ENCODE measurements at places on chromosomes 5 and 9.

- ATAC-seq = no peak
Measured at GRCh38 chr5:131266370-131267060, 2.7 kb downstream of the CDC42SE2 start.

GRCh38 chr5:140553657-140554056, 3.6 kb downstream of the SRA1 start:
- ATAC-seq = no peak

- peak; percentile 83 for ATAC-seq
Measured at GRCh38 chr9:129166623-129167557, 11.2 kb downstream of the IER5L start.

DNA sequence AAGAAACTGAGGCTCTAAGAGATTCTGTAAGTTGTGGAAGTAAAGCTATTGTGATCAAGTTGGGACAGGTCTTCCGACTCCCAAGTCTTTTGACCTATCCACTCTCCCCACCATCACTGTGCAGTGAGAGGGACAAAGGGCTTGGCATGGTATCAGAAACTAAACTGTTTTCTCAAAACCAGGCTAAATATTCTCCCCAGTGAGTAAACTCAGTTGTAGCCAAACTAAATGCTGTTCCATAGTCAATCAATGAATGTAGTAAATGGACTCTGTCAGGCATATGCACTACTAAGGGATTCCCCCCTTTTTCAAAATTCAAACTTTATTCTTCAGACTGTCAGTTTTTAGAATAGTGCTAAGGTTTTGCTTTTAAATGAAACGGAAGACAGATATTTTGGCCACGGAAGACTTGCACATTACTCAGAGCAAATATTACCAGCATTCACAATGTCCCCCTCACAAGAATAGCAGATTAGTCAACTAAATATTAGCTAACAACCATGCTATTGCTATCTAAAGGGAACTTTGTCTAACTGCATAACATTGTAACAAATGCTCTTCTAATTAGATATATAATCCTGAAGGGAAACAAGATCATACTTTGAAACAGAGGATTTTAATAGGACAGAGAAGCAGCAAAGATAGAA, 7.1 kb downstream of the PRKAA1 start:
- no peak for ATAC-seq

DNA sequence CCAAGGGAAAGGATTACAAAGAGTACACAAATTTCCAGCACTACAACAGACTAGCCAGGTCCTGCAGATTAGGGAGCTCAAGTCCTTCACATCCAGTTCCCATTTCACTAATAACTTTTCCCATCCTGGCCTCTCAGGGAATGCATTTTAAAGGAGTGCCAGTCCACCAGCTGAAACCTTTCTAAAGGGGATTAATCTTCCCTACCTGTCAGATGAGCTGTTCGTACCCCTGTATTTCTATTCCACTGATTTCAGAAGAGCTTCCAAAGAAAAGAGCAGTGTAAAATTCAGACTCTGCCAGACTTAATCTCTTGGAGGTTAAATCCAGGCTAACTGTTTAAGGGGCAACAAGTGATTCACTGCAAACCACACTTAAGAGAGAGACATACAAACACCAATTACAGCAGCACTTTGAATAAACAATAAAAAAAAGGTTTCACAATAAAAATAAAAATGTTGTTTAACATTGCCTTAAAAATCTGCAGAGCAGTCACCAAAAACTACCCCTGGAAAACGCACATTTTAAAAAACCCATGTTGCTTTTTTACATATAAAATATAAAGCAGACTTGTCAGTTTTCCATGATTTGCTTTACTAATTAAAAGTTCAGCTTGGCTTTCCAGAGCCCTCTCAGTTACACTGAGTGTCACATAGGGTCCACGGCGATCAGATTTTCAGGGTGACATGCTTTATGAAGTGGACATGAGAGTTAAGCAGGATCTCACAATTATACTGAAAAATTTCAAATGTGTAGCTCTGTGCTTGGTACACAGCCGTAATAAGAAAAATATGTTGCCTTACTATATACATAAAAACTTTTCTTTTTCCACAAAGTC, 3.2 kb downstream of the ROR2 start:
- ATAC-seq = no peak

- no peak for ATAC-seq
Measured at GRCh38 chr5:89308606-89309040, 425.6 kb upstream of the MEF2C start.

GRCh38 chr9:135589596-135590485, 28.3 kb downstream of the PAEP start:
- ATAC-seq = no peak

DNA sequence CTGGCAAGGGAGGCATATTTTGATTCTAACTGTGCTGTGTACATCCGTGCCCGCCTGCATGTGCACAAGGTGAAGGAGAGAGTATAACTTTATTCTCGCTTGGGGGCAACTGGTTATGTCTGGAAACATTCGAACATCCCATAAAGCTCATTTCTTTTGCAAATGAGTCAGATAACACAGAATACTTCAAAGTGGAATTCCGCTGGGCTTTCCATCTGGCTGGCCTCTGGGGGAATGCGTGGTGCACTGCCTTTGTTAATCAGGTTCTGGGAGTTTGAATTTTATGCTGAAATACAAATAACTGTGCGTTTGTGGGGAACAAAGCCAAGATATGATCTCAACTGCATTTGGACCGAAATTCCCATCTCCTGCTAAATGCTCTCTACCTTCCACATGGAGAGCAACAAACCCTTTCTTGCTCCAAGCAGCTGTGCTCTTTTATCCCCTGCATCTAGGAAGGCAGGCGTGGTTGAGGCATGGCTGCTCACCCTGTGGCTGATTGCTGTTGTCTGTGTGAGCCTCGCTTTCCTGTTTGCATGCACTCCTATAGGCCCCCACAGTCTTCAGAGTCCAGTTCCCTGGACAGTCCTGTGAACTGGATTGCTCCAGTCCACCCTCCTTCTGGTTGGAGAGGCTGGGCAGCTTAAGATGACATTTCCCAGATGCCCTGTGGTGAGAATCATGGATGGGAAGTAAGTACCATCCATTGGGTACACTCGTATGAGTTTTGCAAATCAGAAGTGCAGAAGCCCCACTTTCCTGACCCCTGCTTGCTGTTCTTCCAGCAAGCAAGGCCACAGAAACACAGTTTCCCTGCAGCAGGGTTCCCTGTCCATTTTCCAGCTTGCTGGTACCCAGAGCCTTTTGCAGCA, 82.9 kb upstream of the ALDH1B1 start:
- no peak for ATAC-seq

GRCh38 chr9:90698871-90699440, 56.3 kb upstream of the DIRAS2 start:
- peak; percentile 52 for ATAC-seq

GRCh38 chr9:137583957-137584356, 5.2 kb upstream of the DPH7 start:
- ATAC-seq = no peak

DNA sequence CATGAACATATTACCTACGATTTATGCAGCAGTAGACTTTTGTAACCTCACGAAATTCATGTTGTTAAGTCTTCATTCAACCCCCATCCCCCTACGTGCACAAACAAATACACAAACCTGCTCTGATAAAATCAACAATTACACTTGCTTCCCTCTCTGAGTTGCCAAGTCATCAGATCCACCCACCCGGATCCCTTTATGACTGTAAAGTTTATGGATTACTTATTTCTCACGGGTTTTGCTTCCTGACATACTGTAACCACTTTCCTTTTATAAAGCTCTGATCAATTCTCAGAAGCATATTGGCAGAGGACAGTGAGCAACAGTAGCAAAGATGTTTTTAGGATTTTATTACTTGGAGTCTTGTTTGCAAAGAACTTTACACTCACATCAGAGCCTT, 70.5 kb downstream of the MLLT3 start:
- no peak for ATAC-seq

DNA sequence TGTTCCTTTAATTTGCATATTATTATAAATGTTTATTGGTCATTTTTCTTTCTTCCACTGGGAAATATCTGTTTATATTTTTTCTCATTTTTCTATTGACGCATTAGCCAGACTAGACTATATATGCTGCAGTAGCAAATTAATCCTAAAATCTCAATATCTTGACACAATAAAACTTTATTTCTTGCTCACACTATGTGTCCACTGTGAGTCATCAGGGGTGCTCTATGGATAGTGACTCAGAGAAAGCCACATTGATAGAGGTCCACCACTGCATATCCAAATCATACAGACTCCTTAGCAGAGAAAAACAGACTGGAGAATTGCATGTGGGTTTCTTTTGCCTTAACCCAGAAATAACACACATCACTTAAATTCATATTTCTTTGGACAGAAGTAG, 20.8 kb downstream of the OR1L3 start:
- ATAC-seq = no peak

DNA sequence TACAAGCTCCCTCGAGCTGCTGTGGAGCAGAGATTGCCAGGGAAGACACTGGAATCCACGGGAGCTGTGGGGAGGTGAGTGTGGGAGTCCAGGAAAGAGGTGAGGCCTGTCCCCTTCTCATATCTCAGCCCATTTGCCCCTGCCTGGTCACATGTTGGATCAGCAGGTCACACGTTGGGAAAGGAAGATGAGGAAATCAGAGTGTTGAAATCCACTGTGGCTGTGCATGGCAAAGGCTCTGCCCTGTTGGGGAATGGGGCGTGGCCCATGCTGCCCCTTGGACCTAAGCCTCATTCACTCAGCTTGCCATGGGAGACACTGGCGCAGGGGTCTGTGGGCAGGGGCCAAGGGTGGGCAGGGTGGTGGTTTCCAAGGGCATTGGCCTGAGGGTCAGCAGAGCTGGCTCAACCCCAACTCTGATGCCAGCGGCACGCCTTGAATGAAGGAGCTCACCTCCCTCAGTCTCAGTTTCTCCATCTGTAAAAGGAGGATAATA, 85.4 kb upstream of the CPEB4 start:
- peak; percentile 86 for ATAC-seq

DNA sequence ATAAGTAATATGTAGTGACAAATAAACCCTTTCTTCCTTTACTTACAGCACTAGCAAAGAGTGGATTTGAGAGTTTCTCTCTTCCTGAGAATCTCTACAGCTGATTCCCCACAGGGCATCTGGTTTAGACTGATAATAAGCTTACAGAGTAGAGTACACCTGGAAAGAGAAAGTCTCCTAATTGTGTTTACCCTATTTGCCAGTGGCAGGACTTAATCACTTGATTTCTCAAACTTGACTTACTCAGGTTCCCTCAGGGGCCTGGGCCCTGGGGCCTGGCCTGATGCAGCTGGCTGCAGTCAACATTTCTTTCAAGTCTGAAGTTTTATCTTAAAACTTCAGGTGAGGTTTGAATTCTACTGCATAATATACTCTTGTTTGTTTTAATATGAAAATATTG, 38.0 kb upstream of the UBTD2 start:
- no peak for ATAC-seq

GRCh38 chr5:7320701-7321301, 75.1 kb upstream of the ADCY2 start:
- no peak for ATAC-seq

DNA sequence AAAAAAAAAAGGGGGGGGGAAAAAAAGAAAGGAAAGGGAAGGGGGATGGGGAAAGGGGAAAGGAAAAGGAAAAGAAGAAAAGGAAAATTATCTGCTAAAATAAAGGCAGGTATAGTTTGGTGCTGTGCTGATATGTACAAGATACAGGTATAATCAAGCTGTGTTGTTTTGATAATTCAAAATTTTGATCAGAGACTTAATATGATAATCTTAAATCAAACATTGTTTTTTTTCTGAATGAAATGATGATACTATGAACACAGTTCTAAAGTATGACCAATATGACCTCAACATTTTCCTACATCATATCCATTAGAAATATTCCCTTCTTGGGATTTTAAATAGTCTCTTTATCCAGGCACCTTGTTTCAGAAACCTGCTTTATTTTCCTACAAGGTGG, 115.6 kb upstream of the TRPM3 start:
- no peak for ATAC-seq

- no peak for ATAC-seq
Measured at GRCh38 chr5:121019734-121020133, 555.6 kb downstream of the PRR16 start.

DNA sequence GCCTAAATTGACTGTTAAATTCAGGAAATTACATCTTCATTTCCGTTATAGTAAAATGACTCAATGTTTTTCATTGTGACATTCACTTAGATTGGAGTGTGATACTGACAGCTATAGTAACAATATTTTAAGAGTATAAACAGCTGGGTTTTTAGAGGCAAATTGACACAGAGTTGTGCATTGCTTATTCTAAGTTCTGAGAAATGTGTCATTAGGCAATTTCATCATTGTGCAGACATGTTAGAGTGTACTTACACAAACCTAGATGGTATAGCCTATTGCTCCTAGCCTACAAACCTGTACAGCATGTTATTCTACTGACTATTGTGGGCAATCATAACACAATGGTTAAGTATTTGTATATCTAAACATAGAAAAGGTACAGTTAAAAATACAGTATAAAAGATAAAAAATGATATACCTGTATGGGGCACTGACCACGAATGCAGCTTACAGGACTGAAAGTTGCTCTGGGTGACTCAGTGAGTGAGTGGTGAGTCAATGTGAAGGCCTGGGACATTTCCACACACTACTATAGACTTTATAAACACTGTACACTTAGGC, 132.7 kb downstream of the PDE4D start:
- peak; percentile 82 for ATAC-seq
